ENCODE measurements at places on chromosomes 2 and 18. TPM values are rescaled to one million over a fixed set of nuclear protein-coding genes. Genes with fewer than 3 reads are reported as not detected.
A peak's percentile ranks its signal among the peaks of the same experiment; 100 is the strongest.

Gene TMEM247
- polyA plus RNA-seq, result not detected

Gene GCKR
- polyA plus RNA-seq, result not detected

DNA sequence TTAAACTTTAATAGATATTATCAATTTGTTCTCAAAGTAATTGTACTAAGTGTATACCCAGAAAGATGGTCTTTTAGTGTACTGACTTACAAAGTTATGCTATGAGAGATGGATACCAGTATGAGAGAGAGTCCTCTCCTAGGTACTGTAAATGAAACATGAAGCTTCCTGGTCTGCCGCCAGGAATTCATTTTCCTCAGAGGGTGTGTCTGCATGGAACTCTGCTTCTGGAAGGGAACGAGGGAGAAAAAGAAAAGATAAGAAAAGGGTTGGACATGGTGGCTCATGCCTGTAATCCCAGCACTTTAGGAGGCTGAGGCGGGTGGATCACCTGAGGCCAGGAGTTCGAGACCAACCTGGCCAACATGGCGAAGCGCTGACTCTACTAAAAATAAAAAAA is 2.2 kb upstream of the SSB start:
- no peak for DNase-seq

GRCh38 chr18:60389314-60389713 is 16.7 kb upstream of the MC4R start:
- no peak for DNase-seq

GRCh38 chr18:2758309-2758708 is 88.5 kb upstream of the EMILIN2 start:
- no peak for DNase-seq

DNA sequence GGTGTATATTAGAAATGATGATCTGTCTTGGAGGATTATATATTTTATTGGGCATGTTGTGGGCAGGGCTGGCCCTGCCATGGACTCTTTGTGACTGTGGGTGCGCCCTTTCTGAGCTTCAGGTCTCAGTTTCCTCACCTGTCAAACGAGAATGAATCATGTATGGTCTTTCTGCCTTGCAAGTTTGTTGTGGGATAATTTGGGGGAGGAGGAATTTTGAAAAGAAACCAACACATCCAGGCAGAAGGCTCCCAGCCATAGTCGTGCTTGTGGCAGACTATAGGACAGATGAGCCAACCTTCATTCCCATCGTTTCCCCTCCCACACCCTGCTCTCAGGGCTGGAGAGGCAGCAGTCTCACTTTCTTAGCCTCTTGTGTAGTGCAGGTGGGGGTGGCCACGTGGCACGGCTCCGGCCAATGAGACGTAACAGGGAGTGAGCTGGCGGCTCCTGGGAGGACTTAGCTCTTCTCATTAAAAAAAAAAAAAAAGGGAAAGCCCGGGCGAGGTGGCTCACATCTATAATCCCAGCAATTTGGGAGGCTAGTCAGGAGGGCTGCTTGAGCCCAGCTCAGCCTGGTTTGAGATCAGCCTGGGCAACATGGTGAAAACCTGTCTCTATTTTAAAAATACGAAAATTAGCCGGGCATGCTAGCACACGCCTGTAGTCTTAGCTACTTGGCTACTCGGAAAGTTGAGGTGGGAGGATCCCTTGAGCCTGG is 63.1 kb downstream of the RHOB start:
- DNase-seq, result no peak

GRCh38 chr2:17911491-17912260 is 33.2 kb downstream of the KCNS3 start:
- no peak for DNase-seq

DNA sequence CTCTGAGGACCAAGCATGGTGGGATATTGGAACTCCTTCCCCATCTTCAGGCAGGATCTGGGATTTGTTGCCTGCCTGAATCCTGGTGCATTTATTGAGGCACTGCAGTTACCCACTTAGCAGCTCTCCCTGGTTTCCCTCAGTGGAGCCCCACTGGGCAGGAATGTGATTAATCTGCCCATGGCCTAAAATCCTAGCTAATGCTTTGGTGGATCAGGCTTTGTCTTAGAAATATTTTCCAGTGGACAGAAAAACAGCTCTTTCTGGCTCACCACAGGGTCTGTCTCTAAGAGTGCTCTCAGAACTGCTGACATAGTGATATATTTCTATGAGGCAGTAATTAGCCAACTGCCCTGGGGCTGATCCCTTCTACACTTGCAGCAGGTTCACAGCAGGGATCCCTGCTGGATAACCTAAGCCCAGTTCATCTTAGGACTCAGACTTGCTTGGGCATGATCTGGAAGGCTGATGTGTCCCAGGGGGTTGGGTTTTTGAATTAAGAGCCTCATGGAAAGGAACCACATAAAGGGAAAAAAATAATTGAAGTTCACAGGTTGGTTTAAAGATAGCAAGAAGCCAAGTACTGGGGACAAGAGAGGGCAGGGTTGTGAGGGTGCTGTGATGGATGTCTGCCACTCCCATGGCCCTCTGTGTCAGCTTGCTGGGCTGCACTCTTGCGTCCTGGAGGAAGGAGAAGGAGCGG is 44.3 kb upstream of the ZDBF2 start:
- no peak for DNase-seq

- peak; percentile 49 for DNase-seq
Observed at GRCh38 chr2:236972491-236973342, 113.0 kb upstream of the COPS8 start.

GRCh38 chr2:176096243-176096985 is 3.2 kb upstream of the HOXD12 start:
- no peak for DNase-seq

DNA sequence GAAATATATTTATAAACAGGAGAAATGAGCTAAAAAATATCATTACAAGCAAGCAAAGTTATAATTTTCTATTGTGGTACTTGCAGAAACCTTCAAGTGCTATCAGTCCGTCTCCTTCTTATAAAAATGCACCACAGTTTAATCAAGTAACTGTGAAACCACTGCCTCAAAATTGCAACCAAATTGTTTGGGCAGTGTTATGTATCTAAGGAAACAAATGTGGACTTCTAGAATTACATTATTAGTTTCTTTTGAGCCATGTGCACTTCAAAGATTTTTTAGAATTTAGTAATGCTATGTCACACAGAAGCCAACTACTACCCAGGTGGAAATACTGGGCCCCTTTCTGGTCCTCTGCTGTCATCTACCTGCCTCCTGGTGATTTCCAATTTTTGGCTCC is 495.6 kb downstream of the NYAP2 start:
- DNase-seq, result no peak

DNA sequence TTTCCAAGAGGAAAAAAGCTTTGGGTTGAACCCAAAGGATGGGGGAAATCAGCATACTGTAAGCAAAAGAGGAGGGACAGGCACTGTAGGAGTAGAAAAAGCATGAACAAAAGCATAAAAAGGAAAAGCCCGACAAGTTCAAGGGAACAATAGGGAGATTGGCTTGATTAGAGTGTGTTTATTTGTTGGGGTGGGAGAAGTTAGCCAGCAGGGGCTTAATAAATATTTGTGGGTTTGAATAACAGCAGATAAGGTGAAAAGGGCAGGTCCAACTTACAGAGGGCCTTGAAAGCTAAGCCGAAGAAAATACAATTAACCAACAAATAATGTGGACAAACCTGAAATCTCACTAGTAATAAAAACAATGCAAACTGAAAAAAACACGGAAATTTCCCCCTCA is 126.7 kb downstream of the THADA start:
- DNase-seq, result no peak

- no peak for DNase-seq
Observed at GRCh38 chr18:61448316-61448715, 115.1 kb downstream of the CDH20 start.

DNA sequence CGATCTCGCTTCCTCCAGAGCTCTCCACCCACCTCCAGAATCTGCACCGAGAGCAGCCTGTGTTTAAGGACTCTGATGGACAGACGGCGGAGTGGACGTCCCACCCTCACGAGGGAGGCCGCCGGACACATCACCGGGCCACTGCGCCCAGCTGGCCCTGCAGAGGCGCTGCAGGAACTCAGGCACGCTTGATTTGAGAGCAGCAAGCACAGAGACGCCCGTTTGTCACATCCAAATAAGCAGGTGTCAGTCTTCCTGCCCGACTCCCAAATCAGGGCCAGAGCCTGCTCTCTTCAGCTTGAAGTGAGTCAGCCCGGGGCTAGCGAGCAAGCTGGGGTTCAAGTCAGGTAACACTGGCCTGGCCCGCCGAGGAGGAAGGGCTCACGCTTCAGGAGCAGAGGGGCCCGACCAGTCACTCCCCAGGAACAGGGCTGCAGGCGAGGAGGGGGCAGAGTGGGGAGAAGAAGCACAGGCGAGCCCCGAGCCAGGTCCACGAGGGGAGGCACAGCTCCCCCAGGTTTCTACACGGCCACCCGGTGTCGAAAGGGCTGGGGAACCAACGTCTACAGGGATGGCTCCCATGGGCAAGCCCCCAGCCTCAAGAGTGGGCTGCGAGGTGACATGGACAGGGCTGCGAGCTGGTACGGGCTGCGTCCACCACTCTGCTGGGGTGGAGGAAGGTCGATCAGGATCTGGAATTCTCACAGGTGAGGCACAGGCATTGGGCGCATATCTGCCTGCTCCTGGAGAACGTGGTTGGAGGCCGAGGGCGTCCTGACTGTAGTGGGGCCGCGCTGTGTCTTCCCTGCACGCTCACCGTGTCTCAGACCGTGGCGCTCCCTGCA is 52.5 kb upstream of the CTDP1 start:
- DNase-seq, result no peak

DNA sequence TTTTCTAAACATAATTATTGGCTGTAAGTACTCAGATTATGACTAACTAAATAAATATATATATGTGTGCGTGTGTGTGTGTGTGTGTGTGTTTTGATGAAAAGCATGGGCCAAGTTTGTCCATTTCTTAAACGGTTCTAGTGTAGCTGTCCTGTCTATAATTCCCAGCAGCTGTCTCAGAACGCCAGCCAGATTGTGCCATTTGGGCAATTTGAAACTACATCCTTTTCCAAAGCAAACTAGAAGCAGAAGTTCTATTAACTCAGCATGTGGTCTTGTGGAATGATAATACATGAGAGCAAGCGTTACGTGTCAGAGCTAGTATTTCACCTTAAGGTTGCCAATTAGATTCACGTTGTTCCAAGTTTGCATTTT is 1.7 kb downstream of the ARHGAP28 start:
- DNase-seq, result no peak

GRCh38 chr2:23534771-23535170 is 149.8 kb downstream of the KLHL29 start:
- DNase-seq, result no peak
